ENCODE measurements at places on chromosomes 4 and X.
A peak's percentile ranks its signal among the peaks of the same experiment; 100 is the strongest.

DNA sequence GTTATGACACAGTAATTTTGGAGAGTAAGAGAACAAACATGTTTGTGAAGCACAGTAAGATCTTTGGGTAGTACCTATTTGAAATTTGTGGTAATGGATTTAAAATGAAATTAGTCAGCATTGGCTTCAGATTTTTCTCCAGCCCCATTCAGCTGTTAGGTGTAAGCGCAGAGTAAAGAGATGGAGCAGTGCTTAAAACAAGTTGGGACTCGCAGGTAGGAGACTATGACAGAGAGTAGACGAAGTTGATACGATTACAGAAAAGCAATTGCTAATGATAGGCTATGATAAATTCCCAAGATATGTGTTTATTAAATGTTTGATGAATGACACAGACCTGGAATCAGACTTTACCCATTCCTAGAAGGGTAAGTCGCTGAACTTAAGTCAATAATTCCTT is 72.6 kb downstream of the CHIC2 start:
- no peak for DNase-seq

DNA sequence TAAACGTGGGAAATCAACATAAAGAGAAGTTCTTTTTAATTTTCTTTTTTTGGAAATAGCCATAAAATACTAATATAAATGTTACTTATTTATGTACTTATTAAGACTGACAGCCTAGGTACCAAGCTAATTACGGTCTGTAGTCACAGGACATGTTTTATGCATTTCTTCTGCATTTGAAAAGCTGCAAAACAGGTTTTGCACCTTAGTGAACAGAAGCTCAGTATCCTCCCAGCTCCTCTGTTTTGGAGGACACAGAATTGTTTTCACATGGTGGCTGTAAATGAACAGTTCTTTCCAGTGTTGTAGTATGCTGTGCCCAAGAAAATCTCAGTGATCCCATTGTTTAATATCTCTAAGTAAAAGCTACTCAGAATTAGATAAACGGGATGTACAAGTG is 1788.0 kb upstream of the TENM3 start:
- DNase-seq = no peak

DNA sequence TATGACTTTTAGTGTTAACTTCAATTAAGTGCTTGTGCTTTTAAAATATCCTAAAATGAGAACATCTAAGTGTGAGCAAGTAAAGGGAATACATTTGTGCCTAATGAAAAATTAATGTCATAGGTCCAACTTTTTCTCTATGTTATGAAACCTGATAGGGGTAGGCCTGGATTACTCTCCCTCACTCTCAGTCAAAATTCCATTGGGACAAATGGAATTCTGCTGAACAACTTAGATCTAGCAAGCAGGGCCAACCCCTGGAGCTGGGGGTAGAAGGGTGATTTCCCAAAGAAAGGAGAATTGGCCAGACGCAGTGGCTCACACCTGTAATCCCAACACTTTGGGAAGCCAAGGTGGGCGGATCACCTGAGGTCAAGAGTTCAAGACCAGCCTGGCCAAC is 67.4 kb downstream of the EDNRA start:
- no peak for DNase-seq

- DNase-seq = no peak
Observed at GRCh38 chr4:32290102-32290501, 1569.9 kb downstream of the PCDH7 start.

GRCh38 chr4:139508581-139509237 is 47.3 kb downstream of the SETD7 start:
- no peak for DNase-seq

- no peak for DNase-seq
Observed at GRCh38 chr4:183468210-183469095, 24.0 kb downstream of the CDKN2AIP start.

GRCh38 chr4:48141048-48141447 is 7.0 kb upstream of the TXK start:
- DNase-seq = peak; percentile 27

- no peak for DNase-seq
Observed at GRCh38 chr4:103719105-103719829, 518 bp downstream of the TACR3 start.

GRCh38 chr4:185467101-185467500 is 4.4 kb downstream of the CCDC110 start:
- DNase-seq = no peak

DNA sequence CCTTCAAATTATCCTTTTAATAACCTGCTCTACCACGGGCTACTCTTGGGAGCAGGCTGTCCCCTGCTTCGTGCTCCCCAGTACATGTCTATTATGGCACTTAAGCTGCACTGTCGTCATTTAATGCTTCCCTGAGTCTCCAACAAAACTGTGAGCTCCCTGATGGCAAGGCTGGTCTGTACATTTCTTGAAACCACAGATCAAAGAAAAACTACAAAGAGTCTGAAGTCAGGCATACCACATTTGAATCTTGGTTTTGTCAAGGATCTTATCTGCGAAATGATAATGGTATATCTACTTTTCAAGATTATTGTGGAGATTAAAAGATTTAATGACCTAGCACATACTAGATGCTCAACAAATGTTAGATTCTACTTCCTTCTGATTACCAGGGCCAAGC is 45.7 kb downstream of the MAML3 start:
- no peak for DNase-seq

DNA sequence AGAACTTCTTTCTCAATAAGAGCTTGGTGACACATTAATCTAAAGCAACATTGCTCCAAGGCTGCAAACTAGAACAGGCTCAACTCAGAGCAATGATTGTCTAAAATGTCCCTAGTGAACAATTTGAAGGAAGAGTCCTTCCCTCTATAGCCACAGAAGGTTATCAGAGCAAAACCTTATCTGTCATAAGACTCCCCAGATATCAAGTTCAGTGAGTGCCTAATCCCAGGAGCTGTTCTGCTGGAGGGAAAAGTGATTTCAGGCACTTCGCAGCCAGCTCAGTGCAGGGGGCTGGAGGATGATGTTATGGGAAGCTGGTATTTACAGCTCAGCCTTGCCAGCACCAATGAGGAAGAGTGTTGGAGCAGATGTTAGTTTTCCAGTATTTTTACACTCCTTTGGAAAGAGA is 497.5 kb downstream of the INPP4B start:
- DNase-seq = no peak

- DNase-seq = no peak
Observed at GRCh38 chrX:352582-353314, 34.0 kb downstream of the PPP2R3B start.

DNA sequence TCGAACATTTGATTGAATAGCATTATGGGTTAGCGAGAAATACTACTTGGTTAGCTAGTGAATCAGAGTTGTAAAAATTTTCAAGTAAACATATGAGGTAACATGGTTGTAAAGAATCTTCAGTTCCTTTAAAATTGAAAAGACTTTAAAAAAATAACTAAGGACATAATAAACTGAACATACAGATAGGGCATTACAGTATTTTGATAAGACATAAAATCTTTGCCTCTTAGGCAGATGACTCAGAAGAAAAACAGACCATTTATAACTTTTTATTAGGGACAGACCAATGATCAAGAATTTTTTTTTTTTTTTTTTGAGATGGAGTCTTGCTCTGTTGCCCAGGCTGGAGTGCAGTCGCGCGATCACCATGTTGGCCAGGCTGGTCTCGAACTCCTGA is 43.1 kb downstream of the PNMA5 start:
- no peak for DNase-seq

- no peak for DNase-seq
Observed at GRCh38 chrX:115467961-115468360, 93.0 kb upstream of the PLS3 start.

GRCh38 chr4:142743121-142743825 is 102.8 kb downstream of the INPP4B start:
- DNase-seq = no peak

DNA sequence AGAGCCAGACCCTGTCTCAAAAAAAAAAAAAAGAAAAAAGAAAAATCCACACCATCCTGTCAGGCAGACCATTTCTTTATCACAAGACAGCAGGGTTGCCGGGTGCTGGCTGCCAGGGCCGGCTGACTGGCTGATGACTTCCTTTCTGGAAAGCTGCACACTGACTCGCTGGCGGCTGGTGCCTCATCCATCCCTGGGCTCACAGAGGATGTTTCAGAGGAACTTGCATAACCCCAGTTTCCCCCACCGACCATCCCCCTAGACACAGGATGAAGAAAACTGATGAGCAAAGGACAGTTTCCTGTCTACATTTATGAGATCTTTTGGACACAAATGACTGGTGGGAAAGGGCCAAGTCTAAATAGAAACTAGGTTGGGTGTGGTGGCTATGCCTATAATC is 14.1 kb downstream of the HPSE start:
- peak; percentile 51 for DNase-seq

GRCh38 chrX:77450415-77450814 is 3.2 kb downstream of the FGF16 start:
- DNase-seq = no peak

DNA sequence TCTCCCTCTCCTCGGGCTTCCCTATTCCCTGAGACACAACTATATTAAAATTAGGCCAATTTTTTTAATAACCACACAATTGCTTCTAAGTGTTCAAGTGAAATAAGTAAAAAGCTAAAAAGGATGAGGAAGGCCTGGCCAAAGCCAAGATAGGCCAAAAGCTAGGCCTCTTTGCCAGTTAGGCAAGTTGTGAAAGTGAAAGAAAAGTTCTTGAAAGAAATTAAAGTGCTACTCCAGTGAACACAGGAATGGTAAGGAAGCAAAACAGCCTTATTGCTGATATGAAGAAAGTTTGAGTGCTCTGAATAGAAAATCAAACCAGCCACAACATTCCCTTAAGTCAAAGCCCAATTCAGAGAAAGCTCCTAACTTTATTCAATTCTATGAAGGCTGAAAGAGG is 114.2 kb upstream of the FAT4 start:
- no peak for DNase-seq

- no peak for DNase-seq
Observed at GRCh38 chrX:115609621-115610020, 48.6 kb downstream of the PLS3 start.

- no peak for DNase-seq
Observed at GRCh38 chrX:144732588-144732987, 514.7 kb upstream of the SPANXN1 start.

DNA sequence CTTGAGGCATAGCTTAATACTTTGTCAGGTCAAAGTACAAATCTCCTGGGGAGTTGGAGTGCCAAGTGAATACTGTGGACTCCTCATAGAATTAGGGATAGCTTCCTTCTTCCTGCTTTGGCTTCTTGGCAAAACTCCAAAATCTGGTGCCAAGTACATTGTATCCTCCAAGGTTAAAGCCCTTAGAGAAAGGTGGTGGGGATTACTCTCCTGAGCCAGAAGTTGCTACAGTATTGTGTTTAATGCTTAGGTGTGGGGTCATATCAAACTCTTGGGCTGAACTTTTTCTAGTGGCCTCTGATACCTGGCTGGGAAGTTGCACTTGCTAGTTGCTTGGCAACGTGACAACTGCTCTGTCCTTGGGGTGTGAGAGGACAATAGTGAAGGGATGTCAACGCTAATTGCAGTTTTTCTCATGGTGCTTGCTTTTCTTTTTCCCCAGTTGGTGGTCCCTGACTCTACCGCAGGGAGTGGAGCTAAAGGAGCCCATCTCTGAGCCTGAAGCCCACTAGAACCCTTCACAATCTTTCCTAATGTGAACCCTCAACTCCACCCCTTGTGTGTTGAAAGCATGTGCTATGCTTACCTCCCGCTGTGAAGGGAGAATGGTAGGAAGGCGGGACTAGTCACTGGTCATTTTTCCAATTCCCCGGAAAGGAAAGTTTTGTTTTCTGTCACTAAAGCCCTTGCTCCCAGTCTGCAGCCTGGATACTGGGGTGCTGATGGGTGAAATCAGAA is 35.5 kb downstream of the DLG3 start:
- no peak for DNase-seq

GRCh38 chrX:21674430-21675186 is 16.5 kb upstream of the KLHL34 start:
- no peak for DNase-seq

DNA sequence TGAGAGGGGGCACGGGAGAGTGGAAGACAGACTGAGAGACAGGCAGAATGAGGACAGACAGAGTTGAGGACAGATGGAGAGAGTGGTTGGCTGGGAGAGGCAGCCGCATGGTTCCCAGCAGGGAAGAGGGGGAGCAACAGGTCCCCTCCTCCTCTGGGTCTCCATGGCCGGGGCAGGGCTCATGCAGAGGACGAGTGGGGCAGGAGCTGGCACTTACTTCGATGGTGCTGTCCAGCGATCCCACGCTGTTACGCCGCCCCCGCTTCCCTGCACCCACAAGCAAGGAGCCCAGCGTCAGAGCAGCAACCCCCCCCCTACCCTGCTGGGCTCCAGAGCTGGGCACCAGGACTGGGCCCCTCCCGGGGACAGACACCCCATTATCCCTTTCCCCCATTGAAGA is 10.6 kb upstream of the KDM5C start:
- no peak for DNase-seq

DNA sequence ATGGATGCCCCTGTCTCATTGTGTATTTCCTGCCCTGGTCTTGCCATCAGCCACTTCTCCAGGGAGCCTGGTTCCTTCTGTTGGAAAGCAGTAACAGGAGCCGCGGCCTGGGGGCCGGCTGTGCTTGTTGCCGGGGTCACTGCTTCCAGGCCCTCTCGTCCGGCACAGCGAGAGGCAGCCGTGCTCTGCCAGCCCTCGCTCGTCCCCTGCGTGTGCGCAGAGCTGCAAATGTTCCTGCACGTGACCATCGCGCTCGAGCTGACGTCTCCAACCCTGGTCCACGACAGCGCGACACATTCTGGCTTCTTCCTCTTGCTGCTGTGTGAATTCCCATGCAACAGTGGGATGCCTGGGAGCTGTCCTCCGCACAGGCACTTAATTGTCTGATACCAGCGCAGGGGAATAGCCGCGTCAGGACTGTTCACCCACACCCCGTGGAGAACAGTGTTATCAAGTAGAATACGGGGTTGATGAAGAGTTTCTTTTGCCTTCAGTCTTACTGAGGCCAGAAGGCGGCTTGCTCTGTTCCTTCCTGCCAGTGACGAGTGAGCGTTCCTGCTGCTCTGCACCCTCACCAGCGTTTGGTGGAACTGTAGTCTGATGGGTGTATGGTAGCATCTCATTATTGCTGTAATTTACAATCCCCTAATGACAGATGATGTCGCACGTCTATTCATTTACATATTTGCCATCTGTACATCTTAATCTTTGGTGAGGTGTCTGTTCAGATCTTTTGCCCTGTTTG is 12.3 kb downstream of the PDE6B start:
- DNase-seq = no peak

DNA sequence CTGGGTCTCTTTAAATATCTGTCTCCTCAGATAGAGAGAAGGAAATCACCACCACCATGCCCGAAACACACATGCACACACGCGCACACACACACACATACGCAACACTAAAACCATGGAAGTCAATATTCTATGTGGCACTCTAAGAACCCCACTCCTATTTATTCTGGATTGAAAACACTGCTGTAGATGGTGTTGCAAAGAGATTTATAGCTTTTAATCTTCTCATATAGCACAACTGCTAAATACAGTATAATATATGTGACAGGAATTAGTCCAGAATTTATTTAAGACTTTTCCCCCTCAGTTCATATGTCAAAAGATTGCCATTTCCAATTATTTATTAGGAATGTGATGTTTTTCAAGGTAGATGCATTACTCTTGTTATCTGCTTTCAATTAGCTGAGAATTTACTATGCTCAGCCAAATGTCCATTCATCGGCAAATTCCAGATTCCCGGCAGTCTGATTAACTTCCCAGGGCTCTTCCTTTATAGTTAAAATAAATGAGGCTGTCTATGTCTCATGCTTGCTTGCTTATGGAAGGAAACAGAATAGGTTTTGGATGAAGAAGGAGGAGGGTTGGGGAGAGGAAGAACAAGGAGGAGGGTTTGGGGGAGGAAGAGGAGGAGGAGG is 115.4 kb upstream of the NDP start:
- no peak for DNase-seq
